Pancreas (tissue), 10 donors: ENCODE measurements at places on chromosomes 6 and 20. TPM values are rescaled to one million over a fixed set of nuclear protein-coding genes. Genes with fewer than 3 reads are reported as not detected.

DNA sequence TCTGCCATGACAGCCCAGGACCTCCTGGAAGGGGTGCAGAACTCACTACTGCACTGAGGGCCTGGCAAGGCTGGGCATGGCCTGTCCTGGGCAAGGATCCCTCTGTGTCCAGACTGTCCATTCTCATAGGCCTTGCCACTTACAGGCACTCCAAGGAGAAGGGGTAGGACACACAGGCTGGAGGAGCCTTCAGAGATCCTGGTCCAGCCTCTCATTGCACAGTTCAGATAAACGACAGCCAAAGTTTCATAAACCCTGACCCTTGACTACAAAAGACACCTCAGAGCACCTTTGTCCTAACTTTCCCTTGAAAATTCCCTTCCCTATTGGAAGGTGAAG, 19.6 kb downstream of the TGM3 start:
- DNase-seq, result no peak

DNA sequence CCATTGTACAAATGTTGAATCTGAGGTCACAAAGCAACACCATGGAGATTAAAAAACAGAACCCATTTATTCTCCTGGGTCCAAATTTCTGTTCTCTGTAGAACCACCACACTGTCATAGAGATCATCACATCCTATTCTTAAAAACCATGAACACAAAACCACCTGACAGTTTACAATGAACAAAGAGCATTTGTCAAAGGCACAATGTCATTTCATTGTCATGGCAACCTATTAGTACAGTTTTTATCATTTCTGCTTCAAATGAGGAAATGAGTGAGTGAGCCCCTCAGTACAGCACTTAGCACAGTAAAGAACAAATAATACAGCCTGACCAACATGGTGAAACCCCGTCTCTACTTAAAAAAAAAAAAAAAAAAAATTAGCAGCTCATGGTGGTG, 23.1 kb upstream of the LAMP5 start:
- no peak for DNase-seq

Gene RIN2
- 42.6 TPM for total RNA-seq

Gene OTOR
- total RNA-seq, result not detected

Gene SDCBP2
- 6.0 TPM for total RNA-seq
